Stimulated activated CD8-positive, alpha-beta memory T cell treated with anti-CD3 and anti-CD28 coated beads, Interleukin-2, amount 100 ng/mL, for 1 hour (primary cell): ENCODE measurements at places on chromosomes 11 and 22.

DNA sequence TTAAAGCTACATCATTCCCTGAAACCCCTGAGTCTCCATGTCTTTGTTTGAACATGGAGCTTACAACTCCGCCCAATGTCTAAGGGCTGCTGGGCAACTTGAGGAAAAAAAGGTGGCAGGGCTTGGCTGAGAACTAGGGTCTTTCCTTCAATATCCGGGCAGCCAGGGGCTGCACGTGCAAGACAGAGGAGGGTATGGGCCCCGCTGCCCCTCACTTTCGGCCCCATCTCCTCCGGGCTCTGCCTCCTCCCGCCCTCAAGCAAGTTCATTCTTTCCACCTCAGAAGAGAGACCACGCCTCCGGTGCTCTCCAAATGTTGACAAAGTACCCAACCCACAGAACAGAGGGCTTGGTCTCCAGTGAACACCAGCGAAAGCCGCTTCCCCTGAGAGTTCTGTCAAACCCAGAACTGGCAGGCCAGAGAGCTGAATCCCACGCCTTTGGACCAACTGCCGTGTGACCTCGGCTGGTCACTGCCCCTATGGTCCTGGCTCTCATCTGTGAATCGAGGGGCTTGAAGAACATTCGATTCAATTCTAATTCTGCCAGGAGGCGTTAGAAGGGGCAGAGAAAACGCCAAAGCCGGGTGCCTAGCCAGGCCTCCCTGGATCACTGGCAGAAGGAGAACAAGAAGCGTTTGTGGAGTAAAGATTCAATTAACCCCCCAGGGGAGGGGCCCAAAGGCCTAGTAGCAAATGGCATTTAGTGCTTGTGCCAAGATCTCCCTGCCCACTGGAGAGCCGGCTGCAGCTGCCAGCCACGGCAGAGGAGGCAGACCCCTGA is 7.3 kb downstream of the PDGFB start:
- no peak for DNase-seq

DNA sequence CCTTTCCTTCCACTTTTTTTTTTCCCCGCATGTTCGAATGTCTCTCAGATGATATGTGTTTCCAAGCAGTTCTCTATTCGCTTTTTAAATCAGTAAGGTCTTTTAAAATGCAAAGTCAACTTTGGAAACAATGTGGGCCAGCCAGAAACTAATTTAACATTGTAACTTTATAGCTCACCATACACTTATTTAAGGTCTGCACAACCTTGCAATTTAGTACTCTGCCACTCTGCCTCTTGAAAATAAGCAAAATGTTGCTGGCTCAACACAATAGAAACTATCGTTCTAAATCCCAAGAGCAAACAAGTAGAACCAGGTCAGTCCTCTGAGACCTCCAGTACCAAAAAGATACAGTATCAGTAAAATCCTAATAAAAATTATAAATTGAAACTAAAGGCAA is 109.0 kb downstream of the SIK3 start:
- DNase-seq: no peak

GRCh38 chr11:91776655-91777054 is 448.0 kb upstream of the FAT3 start:
- DNase-seq: no peak

- DNase-seq: no peak
These were observed 8.8 kb downstream of the POU2F3 start for GRCh38 chr11:120248551-120249278.

GRCh38 chr11:60857378-60858232 is 1.9 kb upstream of the PTGDR2 start:
- no peak for DNase-seq

DNA sequence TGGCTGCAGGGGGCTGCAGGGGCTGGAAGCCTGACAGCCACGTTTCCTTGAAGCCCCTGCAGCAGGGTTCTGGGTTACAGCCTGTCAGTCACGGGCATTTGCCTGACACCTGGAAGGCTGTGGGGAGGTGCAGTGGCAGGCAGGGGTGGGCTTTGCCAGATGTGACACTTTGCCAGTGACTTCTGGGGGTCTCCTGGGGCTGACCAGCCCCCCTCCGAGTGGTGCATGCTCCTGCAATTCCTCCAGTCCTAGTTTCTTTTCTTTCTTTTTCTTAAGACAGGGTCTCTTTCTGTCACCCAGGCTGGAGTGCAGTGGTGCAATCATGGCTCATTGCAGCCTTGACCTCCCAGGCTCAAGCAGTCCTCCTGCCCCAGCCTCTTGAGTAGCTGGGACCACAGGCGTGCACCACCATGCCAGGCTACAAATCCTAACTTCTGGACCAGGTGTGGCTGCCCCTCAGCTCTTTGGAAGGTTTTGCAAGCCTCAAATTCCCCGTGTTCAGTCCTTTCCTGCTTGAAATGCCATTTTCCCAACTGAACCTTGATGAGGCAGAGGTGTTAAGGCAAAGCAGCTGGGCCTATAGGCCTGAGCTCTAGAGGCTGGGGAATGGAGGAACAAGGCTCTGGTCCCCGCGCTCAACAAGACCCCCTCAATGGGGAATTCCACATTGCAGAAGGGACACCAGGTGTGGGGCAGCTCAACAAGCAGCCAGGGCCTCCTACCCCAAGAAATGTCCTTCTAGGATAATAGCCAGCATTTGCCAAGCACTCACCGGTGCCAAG is 20.2 kb upstream of the CHKA start:
- DNase-seq: no peak

DNA sequence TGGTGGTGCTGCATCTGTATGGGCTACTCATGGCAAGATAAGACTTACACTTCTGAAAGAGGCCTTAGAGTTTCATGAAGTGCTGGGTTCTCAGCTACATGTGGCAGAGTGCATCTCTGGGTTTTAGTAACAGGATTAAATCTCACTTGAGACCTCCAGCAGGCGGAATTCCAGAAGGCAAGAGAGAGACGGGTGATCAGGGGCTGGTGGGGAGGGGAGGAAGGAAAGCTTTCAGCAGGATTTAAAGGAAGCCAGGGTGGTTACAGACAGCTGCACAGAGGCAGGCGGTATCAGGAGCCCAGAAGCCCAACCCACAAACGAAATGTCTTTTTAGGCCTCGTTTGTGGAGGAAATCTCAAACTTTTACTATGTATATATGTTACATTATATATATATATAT is 56.2 kb upstream of the CD82 start:
- DNase-seq: no peak

- DNase-seq: no peak
These were observed 138.6 kb downstream of the TEAD1 start for GRCh38 chr11:12812849-12813248.

GRCh38 chr11:34140149-34140548 is 34.7 kb downstream of the NAT10 start:
- no peak for DNase-seq

DNA sequence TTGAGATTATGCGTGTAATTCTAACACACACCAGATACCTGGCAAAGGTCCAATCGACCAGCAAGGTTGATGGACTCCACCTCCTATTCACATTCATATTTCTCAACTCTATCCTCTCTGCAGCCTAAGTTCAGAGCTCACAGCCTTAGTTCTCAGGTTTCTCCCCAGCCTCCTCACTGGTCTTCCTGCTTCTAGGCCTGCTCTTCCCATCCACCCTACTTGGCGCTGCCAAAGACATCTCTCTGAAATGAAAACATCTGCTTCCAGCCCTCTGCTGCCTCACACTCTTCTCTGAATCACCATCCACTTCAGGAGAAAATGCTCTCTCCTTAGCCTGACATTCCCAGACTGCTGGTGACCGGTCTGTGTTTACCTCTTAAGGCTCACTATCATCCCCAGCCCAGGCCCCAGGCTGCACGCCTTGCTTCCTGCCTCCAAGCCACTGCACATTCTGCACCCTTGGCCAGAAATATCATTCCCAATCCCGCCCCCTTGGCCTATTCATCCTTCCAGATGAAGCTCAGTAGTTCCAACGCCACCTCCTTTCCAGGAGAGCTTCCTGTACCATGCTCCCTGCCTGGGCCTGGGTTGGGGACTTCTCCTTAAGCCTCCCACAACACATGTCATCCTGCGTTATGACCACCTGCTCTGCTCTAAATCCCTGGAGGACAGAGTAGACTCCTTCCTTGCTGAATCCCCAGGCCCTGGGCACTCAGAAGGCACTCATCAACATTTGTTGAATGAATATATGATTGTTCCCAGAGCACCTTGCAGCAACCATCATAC is 3.5 kb downstream of the ARRB1 start:
- no peak for DNase-seq

GRCh38 chr11:61871158-61871597 is 20.2 kb downstream of the FADS3 start:
- peak; percentile 45 for DNase-seq

GRCh38 chr11:9528573-9529333 is 44.7 kb upstream of the WEE1 start:
- DNase-seq: no peak

GRCh38 chr22:49937758-49938564 is 19.5 kb downstream of the CRELD2 start:
- DNase-seq: no peak

DNA sequence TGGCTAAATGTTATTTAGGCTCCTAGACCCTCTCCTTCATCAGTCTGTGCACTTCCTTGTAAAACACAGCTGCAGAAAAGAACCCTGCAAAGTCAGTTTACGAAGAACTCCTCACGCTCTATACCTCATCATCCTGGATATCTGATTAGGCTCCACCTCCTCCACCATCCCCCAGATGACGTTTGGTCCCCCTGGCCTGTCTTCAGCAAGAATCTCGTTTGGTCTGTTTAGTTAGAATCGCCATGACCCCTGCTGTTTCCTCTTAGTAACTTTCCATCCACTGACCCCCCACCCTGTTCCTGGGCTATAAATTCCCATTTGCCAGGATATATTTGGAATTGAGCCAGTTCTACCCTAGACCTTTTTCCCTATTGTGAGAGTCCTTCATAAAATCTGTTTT is 214.1 kb downstream of the OPCML start:
- no peak for DNase-seq

DNA sequence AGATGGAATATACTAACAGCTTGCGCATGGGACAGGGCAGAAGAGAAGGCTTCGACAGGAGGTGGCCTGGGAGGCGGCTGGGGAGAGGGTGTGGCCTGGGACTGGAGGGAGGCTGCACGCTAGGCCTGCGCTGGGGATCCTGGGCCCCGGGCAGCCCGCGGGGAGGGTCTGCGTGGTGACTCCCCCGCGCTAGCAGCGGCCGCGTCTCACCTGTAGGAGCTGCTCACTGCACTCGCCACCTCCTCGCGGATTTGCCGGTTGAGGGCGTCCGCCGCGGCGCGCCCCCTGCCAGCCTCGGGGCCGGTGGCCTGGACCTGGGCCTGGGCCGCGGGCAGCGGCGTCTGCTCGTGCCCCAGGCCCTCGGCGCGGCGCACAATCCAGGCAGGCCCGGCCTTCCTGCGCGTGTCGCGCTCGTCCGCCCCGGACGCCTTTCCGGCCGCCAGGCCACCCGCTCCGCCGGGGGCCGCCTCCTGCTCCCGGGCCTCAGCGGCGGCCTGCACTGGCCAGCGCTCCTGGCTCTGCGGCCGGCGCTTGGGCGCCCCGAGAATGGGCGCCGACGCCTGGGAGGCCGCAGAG is 1.5 kb downstream of the MAP6 start:
- DNase-seq: no peak

GRCh38 chr11:63909591-63910506 is 7.1 kb downstream of the RCOR2 start:
- DNase-seq: no peak

DNA sequence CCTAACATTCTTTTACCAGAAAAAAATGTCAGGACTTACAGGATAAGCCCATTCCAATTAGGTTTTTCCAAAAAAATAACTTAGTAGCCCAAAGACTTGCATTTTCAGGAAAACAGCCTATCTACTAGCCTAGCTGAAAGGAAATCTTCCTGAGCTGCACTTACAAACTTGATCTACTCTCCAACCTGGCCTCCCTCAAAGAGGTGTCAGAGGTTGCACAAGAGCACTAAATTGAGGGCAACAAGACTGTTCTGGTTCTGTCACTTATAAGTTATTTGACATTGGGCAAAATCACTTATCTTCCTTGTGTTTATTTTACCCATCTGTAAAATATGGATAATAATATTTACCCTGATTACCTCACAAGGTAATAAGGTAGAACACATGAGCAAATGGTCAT is 7.9 kb upstream of the SOX6 start:
- no peak for DNase-seq

- no peak for DNase-seq
These were observed 150.7 kb downstream of the PKNOX2 start for GRCh38 chr11:125315079-125315740.

DNA sequence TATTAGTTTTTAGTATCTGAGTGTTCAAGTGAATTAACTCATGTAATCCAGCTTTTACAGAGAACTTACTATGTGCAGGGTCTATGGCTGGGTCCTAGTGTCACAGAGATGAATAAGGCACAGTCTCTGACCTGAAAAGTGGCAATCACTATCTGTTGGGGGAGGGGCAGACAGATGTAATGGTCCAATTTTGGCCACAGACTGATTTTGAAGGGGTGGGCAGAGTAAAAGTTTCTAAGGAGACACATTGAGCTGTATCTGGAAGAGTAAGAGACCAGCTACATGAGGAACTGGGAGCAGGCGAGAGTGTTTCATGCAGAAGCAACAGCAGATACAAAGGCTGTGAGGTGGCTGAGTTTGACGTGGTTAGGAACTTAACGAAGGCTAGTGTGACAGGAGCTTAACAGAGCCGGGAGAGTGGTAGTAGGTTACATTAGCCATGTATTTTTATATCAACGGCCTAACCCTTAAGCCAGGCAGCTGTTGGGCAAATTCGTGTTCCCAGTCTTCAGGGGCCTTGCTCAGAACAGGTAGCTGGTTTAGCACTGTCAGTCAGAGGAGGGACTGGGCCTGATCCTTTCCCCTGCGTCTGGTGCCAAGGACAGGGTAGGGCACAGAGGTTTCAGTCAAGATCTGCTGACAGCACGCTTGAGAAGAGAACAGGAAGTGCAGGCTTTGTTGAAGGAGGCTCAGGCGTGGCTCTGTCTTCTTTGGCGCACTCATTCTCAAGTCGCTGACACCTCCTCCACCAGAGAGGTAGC is 1.4 kb upstream of the STIM1 start:
- no peak for DNase-seq

- DNase-seq: no peak
These were observed 4.3 kb downstream of the CBX6 start for GRCh38 chr22:38867471-38868285.

GRCh38 chr11:110371084-110371483 is 58.7 kb upstream of the FDX1 start:
- DNase-seq: no peak

DNA sequence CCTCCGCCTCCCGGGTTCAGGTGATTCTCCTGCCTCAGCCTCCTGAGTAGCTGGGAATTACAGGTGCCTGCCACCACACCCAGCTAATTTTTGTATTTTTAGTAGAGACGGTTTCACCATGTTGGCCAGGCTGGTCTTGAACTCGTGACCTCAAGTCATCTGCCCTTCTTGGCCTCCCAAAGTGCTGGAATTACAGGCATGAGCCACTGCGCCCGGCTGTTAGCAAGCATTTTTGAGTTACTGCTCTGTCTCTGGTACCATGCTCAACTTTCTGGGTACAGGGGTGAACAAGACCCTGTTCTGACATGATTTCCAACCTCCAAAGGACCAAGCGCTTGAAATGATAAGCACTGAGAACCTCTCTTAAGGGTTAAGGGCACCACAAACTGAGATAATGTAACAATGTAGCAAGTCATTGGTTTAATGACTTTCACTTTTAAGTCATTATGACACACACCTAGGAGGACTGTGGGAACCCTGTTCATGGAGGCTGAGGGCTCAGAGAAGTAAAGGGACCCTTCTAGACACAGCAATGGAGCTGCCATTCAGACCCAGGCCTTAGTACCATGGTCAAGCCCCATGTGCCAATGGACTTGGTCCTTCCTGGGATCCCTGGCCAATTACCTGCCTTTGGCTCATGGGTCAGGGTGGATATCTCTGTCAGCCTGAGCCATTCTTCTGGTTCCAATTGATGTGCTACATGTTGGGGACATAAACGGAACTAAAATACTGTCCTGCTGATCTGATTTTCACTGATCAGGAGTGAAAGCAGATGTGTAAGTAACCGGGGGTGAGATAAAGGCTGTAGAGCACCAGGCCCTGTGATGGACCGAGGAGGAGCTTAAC is 11.6 kb downstream of the SLC3A2 start:
- no peak for DNase-seq
